ENCODE measurements at places on chromosomes 12 and 14. TPM values are rescaled to one million over a fixed set of nuclear protein-coding genes. Genes with fewer than 3 reads are reported as not detected.

Gene KRT6C
- not detected for total RNA-seq

Gene RIPK3
- not detected for total RNA-seq

Gene LMNTD1
- 1.1 TPM for total RNA-seq

Gene NRIP2
- not detected for total RNA-seq

Gene EIF2S3B
- 4.1 TPM for total RNA-seq

Gene TAS2R46
- total RNA-seq = 3.3 TPM

Gene P2RX2
- 4.1 TPM for total RNA-seq

Gene DNAJC22
- total RNA-seq = 4.5 TPM

Gene SNX6
- total RNA-seq = 71.3 TPM

- no peak overlapping the region for H3K4me3 ChIP-seq
- DNase-seq = no peak
- H3K36me3 ChIP-seq = no peaks in the 10 kb centered on the region
Observed at GRCh38 chr14:50929506-50929905, 14.8 kb downstream of the PYGL start.

- H3K27me3 ChIP-seq = peaks cover 22% of the 10 kb centered on the region
- H3K27ac ChIP-seq = no peak overlapping the region
- H3K36me3 ChIP-seq = no peaks in the 10 kb centered on the region
- DNase-seq = peak; percentile 82
- peak overlapping the region; percentile 32 for H3K4me3 ChIP-seq
- peaks cover 6% of the 10 kb centered on the region for H3K4me1 ChIP-seq
Observed at GRCh38 chr12:49331380-49332222, 5.4 kb downstream of the C1QL4 start.

- H3K4me1 ChIP-seq = no peaks in the 10 kb centered on the region
- H3K27ac ChIP-seq = no peak overlapping the region
- peaks cover 4% of the 10 kb centered on the region for H3K36me3 ChIP-seq
- H3K4me3 ChIP-seq = no peak overlapping the region
- no peaks in the 10 kb centered on the region for H3K27me3 ChIP-seq
Observed at GRCh38 chr12:64419696-64420095, 15.5 kb downstream of the XPOT start.

DNA sequence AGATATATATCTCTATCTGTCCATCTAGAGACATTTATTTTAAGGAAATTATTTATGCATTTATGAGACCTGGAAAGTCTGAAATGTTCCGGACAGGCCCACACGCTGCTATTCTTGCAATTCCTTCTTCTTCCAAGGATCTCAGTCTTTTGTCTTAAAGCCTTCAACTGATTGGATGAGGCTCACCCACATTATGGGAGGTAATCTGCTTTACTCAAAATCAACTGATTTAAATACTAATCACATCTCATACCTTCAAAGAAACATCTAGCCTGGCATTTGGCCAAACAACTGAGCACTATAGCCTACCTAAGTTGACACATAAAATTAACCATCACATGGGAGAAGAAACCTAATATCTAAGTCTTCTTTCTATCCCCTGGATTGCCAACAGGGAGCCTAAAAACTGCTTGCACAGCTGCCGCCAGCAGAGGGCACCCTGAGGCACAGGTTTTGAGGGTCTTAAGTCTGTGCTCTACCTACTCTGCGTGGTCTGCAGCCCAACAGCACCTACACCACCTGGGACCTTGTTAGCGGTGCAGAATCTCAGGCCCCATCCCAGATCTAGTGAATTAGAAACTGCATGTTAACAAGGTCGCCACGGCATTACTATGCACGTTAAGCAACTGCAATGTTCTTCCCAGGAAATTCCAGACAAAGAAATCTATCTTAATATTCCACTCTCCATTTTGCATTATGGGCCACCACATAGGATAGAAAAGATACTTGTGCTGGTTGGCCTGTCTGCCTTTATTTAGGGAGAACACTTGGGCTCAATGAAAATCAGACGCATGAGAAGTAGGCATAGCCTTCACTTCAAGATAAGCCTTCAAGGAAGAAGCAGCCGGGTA, 249.7 kb downstream of the FOXG1 start:
- DNase-seq = peak; percentile 83
- no peaks in the 10 kb centered on the region for H3K4me1 ChIP-seq
- H3K27ac ChIP-seq = no peak overlapping the region
- peaks cover 3% of the 10 kb centered on the region for H3K27me3 ChIP-seq
- no peaks in the 10 kb centered on the region for H3K36me3 ChIP-seq

- H3K27me3 ChIP-seq = no peaks in the 10 kb centered on the region
- H3K4me3 ChIP-seq = no peak overlapping the region
- no peak overlapping the region for H3K27ac ChIP-seq
- peaks cover 13% of the 10 kb centered on the region for H3K4me1 ChIP-seq
- no peak for DNase-seq
Observed at GRCh38 chr14:92497391-92497790, 16.2 kb upstream of the RIN3 start.

DNA sequence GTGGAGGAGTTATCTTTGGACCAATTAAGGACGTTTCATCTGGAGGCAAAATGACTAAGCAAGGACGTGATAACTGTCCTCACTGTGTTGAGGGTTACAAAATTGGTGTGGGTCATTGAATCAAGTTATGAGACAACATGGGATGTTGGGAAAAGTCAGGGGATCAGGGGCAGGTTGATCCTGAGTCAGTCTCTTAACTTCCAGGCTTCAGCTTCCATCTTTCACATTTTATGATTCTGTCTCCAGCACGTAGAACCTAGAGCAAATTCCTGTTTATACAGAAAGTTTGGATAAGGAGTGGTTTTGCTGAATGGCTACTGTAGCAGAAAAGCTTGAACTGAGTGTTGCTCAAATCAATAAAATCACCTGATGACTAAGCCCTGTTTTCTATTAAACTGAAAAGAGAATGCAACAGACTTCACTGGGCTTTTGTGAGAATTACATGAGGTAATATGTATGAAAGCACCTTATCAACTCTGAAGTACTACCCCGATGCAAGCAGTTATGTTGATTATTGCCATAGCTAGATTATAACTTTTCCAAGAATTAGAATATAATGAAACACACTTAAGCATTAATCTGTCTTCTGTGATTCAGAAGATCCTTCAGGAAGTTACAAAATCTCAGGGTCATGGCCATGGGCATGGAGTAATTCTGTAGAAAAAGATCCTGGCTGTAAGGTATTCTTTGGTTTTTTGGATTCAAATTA, 184.8 kb downstream of the ETV6 start:
- no peaks in the 10 kb centered on the region for H3K27me3 ChIP-seq
- H3K4me3 ChIP-seq = no peak overlapping the region
- no peaks in the 10 kb centered on the region for H3K36me3 ChIP-seq

DNA sequence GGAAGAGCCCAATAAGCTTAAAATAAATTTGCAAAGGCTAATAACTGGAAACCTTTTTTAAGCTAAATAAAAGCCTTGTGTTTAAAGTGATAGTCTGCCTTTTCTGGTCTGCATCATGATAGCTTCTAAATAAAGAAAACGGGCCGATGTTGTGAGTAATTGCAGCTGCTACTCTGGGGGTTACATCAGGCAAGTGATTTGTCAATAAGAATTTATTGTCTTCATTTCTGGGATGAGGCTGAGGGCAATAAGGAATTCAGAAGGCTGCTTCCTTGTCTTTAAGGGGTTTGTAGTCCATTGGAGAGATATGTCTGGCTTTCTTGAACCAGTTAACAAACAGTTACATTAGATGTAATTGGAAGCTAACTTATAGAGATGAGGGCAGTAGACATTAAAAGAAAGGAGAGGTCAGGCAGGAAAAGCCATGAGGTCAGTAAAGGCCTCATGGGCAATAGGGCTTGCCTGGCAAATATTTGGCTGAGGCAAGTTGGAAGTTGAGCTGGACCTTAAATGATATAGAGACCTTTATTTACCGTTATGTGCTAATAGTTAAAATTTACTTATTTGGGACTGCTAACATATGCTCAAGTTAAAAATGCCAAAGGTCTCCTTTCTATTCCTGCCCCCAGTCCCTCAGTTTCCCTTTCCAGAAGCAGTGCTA, 85.0 kb downstream of the CRADD start:
- H3K36me3 ChIP-seq = peaks cover 5% of the 10 kb centered on the region
- H3K27ac ChIP-seq = no peak overlapping the region
- H3K4me1 ChIP-seq = peaks cover 30% of the 10 kb centered on the region
- DNase-seq = no peak
- peaks cover 3% of the 10 kb centered on the region for H3K27me3 ChIP-seq
- H3K4me3 ChIP-seq = no peak overlapping the region

DNA sequence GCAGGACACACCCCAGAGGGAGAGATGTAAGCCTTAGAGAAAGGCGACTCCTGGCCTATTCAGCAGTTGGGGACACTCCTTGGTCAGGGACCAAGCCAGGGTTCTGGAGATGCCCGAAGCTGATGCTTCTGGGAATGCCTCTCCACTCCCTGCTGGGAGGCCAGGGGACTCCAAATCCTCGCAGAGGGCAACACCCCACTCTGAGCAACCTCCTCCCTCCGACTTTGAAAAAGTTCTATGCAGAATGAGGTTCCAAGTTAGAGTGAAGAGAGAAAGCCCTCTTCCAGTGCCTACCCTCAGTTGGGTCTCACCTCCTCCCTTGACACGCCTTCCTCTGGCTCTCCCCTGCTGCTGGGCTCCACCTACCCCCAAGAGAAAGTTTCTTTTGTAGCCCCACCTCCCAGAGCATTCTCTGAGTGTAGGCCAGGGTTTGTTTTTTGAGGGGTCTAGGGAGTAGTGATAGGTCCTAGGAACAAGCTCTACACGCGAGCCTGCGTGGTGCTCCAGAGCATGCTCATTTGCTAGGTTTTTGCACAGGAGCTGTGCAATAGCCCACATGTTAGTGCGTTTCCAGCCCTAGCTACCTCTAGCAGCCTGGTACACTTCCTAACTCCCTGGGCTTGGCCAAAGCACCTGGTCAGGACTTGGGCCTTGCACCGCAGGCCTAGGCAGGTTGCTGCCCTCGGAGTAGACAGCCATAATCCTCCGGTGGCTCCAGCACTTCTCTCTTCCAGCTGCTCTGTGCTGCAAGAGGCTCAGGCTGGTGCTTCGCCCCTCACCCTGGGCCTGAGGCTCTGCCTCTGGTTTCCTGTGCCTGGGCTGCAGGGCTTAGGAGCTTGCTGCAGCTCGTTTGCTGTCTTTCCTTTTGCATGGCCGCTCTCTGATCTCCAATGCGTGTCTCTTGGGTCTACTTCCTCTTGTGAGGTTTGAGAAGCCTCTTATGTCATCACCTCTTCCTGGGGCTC, 590 bp upstream of the CEBPE start:
- DNase-seq = no peak
- H3K27ac ChIP-seq = peak overlapping the region; percentile 69
- no peak overlapping the region for H3K4me3 ChIP-seq
- peaks cover 4% of the 10 kb centered on the region for H3K36me3 ChIP-seq

DNA sequence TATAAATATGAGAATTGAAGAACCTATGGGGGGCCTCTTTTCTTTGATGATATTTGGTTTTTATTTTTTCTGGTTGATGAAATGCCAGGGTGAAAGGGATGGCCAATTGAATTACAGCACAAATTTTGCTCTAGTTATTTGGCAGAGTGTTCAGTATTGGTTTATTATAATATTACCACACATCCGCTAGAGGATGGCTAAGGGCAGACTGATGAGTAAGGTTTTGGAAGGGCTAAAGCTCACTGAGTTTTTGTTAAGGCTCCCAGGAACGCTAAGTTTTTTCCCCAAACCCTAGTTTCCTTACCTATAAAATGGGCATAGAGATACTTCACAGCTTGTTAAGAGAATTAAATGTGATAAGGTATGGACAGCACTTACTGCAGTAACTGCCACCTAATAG, 34.3 kb upstream of the LRRC10 start:
- peaks cover 3% of the 10 kb centered on the region for H3K27me3 ChIP-seq
- H3K4me1 ChIP-seq = no peaks in the 10 kb centered on the region
- no peak overlapping the region for H3K27ac ChIP-seq
- no peak for DNase-seq
- H3K4me3 ChIP-seq = no peak overlapping the region
- no peaks in the 10 kb centered on the region for H3K36me3 ChIP-seq

GRCh38 chr12:12387501-12387900, 30.6 kb downstream of the BORCS5 start:
- peaks cover 6% of the 10 kb centered on the region for H3K36me3 ChIP-seq
- peak overlapping the region; percentile 26 for H3K4me3 ChIP-seq
- H3K27me3 ChIP-seq = peaks cover 13% of the 10 kb centered on the region
- peak overlapping the region; percentile 74 for H3K27ac ChIP-seq

- no peak for DNase-seq
- peaks cover 15% of the 10 kb centered on the region for H3K27me3 ChIP-seq
- H3K4me1 ChIP-seq = peaks cover 21% of the 10 kb centered on the region
- H3K4me3 ChIP-seq = no peak overlapping the region
Observed at GRCh38 chr14:100731011-100731670, 4.4 kb downstream of the DLK1 start.

DNA sequence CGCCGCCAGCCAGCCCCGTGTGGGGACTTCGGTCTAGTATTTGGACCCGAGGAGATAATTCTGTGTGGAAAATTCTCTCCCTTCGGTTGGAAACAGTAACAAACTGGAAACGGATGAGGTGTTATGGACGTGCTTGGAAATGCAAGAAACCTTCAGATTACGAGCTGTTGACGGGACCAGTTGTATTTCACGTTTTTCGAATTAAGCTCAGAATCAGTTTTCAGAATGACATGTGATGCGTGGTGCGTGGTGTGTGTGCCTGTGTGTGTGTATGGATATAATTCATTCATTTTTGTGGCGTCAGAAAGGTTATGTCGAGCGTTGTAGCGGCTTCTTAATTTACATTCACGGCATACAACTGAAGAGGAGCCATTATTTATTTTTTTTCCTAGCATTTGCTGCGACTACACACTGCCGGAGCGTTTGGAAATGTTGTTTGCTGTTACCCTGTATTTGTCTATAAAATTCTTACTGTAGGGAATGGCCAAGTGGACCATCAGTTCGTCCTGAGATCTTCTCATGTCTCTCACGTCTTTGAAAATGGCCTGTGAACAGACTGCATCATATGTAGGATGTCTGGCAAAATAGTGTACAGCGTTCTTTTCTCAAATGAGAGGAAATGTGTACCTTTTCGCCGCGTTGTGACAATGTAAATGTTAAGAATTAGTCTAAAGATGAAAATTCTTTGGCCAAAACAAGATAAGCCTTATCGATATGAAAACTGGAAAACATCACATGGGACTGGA, 1.3 kb downstream of the TRAF3 start:
- no peak for DNase-seq
- H3K36me3 ChIP-seq = no peaks in the 10 kb centered on the region
- H3K27me3 ChIP-seq = peaks cover 11% of the 10 kb centered on the region
- H3K27ac ChIP-seq = peak overlapping the region; percentile 79

- H3K36me3 ChIP-seq = no peaks in the 10 kb centered on the region
- H3K27me3 ChIP-seq = no peaks in the 10 kb centered on the region
- H3K27ac ChIP-seq = no peak overlapping the region
- no peak for DNase-seq
- no peaks in the 10 kb centered on the region for H3K4me1 ChIP-seq
Observed at GRCh38 chr14:47155395-47155794, 503.8 kb upstream of the RPL10L start.
